ENCODE measurements at places on chromosomes 13 and 19.

- DNase-seq, result no peak
Measured at GRCh38 chr13:103002279-103002678, 63.9 kb downstream of the SLC10A2 start.

DNA sequence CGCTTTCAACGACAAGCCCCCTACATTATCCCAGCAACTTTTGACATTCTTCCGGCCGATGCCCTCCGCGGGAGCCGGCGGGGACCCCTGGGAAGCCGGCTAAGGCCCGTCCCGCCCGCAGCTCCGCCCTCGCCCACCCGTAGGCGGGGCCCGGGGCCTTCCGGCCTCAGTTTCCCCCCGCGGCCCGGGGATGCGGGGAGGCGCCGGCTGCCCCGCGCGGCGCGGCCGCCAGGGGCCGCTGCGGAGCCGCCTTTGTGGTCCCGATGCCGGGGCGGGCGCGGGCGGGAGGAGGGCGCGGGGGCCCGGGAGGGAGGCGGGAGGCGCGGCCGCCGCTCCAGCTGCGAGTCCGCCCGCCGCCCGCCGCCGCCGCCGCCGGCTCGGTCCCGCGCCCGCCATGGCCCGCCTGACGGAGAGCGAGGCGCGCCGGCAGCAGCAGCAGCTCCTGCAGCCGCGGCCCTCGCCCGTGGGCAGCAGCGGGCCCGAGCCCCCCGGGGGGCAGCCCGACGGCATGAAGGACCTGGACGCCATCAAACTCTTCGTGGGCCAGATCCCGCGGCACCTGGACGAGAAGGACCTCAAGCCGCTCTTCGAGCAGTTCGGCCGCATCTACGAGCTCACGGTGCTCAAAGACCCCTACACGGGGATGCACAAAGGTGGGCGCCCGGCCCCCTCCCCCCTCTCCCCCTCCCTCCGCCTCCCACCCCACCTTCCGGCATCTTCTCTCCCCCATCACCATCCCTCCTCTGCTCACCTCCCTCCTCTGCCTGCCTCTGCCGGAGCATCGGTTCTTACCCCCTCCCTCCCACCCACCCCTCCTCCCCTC is at the start of gene CELF5:
Gene CELF5 (plus strand): TSS at position 316 of the 823 bp plus-strand sequence. CDS start 79 bp downstream, at position 395.
- no peak for DNase-seq

- DNase-seq, result peak; percentile 62
Measured at GRCh38 chr13:75687150-75687763, 51.1 kb downstream of the LMO7 start.

DNA sequence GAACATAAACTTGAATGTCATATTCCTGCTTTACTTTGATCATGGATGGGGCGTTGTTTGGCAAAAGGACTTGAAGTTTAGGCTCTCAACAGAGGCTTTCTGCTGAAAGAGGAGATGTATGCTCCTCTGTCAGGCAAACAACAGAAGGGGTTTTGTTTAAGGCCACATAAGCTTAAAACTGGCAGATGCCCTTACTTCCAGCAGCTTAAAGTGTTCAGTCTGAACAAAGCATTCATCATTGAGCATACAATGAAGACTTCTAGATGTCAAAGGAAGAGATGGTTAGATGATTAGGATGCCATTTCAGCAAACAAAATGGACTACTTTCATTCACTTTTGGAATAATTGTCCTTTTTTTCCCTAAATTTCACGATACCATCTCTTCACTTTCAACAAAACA is 484.5 kb downstream of the SLITRK6 start:
- no peak for DNase-seq

DNA sequence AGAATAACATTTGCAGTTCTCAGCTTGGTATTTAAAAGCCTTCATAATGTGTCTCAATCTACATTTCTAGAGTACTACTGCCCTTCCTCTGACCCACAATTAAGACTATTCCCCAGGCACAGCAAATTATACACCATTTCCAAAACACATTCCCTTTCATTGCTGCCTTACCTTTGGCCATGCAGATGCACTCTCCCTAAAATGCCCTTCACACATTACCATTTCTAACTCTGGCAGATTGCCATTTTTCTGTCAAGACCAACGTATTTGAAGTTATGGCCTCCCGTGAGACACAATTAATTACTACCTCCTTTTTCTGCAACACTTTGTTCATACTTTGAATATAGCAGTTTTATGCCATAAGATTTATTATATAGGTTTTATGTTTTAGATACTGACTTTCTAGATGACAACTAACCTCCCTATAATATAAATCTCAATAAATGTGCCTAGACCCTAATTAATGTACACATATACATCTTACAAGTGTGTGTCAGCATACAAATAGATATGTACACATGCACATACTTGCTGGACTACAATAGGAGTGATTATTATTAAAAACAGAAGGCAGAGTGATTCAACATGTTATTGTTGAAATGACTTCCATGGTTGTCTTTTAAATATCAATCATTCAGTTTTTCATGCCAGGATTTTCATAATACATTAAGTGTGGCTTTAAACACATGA is 2902.5 kb downstream of the PCDH9 start:
- DNase-seq, result no peak

DNA sequence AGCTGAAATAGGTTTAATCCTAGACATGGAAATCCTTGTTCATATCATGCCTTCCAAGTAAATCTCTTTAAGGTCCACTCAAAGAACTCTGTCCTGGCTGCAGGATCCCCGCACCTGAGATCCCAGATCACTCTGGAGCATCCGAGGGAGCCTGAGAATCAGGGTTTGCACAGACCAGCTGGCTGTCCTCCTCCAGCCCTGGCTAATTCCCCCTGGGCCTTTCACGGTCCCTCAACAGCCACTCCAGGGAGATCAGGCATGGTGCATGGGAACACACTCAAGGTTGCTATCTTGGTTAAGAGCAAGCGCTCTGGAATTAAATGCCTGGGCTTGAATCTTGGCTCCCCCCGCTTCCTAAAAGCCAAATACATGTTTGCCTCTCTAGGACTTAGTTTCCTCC is 130.8 kb downstream of the IRS2 start:
- no peak for DNase-seq

DNA sequence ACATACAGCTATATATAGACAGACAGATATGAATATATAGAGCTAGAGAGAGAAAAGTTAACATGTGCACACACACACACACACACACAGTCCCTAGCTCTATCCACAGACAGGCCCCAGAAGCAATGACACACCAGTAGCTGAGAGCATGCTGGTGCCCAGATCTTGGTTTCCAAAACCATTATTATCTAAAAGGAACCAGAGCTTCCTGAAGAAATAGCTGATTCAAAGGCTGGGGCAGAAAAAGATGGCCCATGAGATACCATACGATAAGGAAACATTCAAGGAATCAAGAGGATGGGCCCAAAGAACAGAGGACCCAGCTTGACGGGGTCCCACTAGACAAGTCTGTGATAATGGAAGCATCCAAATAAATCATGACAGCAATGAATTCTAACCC is 53.4 kb downstream of the ABCC4 start:
- DNase-seq, result no peak

- no peak for DNase-seq
Measured at GRCh38 chr13:20313896-20314295, 81.8 kb upstream of the GJB6 start.

- peak; percentile 32 for DNase-seq
Measured at GRCh38 chr13:73844986-73845385, 289.2 kb downstream of the KLF12 start.

DNA sequence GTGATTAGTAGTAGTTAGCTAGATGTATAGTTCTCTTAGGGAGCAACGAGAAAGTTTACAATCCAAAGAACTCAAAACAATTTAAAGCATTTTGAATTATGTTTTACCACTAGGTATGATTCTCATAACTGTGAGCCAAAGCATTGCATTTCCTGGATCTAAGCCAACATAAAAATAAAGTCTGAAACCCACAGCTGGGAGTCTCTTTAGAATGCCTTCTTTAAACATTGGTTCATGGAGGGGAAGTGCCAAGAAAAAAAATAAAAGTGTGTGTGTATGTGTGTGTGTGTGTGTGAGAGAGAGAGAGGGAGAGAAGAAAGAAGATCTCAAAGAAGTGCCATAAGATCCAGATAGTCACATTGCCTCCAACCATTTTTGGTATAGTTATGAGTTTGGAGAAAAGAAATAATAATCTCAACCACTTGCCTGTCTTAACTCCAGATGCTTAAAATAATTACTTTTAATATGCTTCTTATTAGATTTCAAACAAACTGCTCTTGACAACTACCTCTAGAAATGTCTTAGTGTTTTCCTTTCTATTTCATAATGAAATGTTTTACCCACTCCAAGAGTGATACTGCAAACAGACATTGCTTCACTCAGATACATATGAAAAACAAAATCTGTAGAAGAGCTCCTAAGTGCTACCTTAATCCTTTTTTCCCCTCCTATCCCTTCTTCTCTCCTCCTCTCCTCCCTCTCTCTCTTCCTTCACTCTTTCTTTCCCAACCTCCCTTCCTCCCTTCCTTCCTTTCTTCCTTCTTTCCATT is 554.1 kb downstream of the KCTD12 start:
- DNase-seq, result peak; percentile 83

DNA sequence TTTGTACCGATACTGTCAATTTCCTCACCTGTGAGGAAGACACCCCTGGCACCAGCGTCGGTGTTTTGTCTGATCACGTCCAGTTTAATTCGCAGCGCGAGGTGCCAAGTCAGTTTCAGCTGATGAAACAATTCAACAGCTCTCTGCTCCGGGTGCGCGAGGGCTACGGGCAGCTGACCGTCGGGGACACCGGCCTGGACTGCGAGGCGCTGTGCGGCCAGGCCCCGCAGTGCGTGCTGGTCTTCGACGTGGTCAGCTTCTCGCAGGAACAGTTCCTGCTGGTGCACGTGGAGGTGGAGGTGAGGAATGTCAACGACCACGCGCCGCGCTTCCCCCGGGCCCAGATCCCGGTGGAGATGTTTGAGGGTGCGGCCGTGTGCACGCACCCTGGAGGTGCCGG is 171.5 kb downstream of the OLFM4 start:
- no peak for DNase-seq

- DNase-seq, result no peak
Measured at GRCh38 chr13:85432881-85433280, 366.3 kb downstream of the SLITRK6 start.

DNA sequence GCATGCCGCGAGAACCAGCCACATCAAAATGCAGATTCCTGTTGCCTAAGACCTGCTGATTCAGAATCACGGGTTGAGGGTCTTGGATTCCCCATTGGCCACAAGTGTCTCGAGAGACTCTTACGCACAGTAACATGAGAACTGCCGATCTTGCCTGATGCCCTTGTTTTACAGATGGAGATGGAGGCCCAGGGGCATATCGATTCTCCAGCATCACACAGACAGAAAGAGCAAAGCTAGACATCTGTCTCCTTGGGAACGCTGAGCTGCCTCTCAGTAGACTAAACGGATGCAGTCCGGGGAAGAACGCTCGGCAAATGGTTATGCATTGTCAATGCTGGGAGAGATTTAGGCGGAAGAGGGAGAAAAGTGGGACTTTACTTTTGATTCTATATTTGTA is 5.4 kb downstream of the NLRP12 start:
- DNase-seq, result no peak

DNA sequence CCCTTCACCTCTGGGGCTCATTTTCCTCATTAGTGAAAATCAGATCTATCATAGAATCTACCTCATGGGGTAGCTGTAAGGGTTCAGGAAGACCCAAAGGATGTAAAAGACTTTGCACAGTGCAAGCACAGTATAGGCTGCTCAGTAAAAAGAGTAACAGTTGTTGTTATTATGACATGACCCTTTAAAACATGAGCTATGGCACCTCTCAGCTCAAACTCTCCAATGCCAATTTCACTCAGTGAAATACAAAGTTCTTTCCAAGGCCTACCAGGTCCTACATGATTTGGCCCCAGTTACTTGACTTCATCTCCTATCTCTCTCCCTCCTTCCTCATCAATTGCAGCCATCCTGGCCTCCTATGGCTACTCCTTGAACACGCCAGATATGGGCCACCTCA is 4.9 kb downstream of the SMG9 start:
- no peak for DNase-seq

- DNase-seq, result peak; percentile 62
Measured at GRCh38 chr19:1265615-1266128, 3.5 kb upstream of the CIRBP start.

- no peak for DNase-seq
Measured at GRCh38 chr13:78177306-78177705, 258.7 kb upstream of the EDNRB start.

- DNase-seq, result no peak
Measured at GRCh38 chr13:31455581-31455980, 255.8 kb downstream of the B3GLCT start.

- no peak for DNase-seq
Measured at GRCh38 chr13:100129605-100130004, 40.7 kb downstream of the PCCA start.

GRCh38 chr13:38674208-38674607 is 12.7 kb upstream of the FREM2 start:
- DNase-seq, result no peak

- no peak for DNase-seq
Measured at GRCh38 chr13:100356426-100356825, 232.2 kb downstream of the GGACT start.

- DNase-seq, result no peak
Measured at GRCh38 chr19:38281811-38282566, 17.6 kb downstream of the SPINT2 start.

DNA sequence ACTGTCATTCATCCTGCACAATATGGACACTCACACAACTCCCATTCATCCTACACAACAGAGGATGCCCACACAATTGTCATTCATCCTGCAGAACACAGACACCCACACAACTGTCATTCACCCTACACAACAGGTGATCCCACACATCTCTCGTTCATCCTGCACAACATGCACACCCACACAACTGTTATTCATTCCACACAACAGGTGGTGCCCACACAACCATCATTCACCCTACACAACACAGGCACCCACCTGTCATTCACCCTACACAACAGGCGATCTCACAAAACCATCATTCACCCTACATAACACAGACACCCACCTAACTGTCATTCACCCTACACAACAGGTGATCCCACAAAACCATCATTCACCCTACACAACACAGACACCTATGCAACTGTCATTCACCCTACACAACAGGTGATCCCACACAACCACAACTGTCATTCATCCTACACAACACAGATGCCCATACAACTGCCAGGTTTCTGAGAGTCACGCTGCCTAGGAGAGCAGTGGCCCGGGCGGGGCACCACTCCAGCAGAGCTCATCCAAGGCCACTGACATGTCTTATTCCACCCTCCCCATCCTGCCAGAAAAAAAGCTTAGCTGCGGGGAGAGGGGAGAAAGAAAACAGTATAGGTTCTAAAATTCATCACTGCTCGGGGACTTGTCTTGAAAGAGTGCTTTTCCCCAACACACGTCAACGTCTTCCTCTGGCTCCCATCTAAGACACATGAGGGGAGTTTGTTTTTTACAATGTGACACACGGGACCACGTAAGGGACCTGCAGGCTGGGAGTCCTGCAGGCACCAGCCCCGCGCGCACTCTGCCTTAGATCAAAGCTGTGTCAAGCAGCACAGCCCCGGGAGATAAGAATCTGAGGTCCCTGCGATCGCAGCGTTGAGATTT is 44.0 kb downstream of the KLF2 start:
- DNase-seq, result no peak

- no peak for DNase-seq
Measured at GRCh38 chr13:101835920-101836319, 383.4 kb downstream of the ITGBL1 start.

- no peak for DNase-seq
Measured at GRCh38 chr19:27955485-27956480, 1257.2 kb downstream of the UQCRFS1 start.
